Stimulated activated CD4-positive, alpha-beta T cell treated with anti-CD3 and anti-CD28 coated beads, Interleukin-12 subunit alpha, Interleukin-12 subunit beta, amount 100 ng/mL, for 48 hours (primary cell): ENCODE measurements at places on chromosomes 1 and 21.

GRCh38 chr1:82927753-82928152 is 1071.2 kb downstream of the TTLL7 start:
- no peak for DNase-seq

GRCh38 chr1:109803901-109804331 is 40.2 kb upstream of the EPS8L3 start:
- DNase-seq = no peak

DNA sequence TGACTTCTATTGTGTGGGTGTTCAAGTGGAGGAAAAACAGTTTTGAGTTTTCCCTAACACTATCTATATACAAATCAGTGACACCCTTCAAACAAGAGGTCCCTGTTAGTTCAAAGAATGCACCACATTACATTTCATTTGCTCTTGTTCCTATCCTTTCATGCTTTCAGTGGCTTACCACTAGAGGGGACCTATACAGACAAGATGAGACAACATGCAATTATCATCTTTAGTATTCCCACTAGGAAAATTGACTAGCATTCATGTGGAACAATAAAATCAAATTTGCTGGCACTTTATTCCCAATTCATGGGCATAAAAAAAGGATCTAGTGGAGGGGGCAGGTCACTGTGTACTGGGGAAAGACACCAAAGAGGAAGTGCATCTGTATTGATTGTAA is 13.3 kb upstream of the SIPA1L2 start:
- DNase-seq = no peak

DNA sequence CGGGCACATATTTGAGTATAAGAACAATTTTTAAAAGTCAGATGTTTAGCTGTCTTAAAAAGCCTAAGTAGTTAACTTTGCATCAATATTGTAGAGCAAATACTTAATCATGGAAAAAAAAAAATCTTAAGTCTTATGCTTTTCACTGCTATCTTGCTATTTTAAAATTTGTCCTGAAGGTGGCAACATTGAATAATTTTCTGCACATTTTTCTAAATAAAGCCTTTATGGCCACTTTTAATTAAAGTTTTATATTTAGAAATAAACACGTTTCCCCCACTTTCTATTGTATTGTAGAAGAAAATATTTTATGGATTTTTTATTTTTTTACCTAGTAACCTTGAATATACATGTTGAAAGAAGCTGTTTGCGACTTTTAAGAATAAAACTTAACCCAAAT is 198.8 kb downstream of the AMY1C start:
- DNase-seq = no peak

- no peak for DNase-seq
Measured at GRCh38 chr21:32114419-32115035, 164.3 kb downstream of the MIS18A start.
